ENCODE measurements at places on chromosomes 1 and 21.
A peak's percentile ranks its signal among the peaks of the same experiment; 100 is the strongest.

- no peak for DNase-seq
Observed at GRCh38 chr1:186046437-186047211, 312.4 kb downstream of the HMCN1 start.

DNA sequence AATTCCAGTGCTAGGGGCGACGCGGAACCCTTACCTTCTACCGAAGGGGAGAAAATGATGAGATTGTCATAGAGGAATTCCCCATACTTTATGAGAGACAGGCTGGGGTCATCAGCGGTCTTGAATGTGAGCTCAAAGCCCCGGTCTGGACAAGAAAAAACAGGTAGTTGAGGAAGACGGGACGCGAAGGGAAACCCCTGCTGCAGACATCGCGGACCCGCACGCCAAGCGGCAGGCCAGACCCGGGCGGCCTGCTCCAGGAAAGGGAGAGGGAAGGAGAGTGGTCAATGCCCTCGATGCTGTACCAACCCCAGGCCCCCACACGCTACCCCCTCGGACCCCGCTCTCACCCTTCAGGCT is 342 bp downstream of the DDOST start:
- no peak for DNase-seq

- no peak for DNase-seq
Observed at GRCh38 chr1:239810061-239810481, 281.6 kb upstream of the FMN2 start.

DNA sequence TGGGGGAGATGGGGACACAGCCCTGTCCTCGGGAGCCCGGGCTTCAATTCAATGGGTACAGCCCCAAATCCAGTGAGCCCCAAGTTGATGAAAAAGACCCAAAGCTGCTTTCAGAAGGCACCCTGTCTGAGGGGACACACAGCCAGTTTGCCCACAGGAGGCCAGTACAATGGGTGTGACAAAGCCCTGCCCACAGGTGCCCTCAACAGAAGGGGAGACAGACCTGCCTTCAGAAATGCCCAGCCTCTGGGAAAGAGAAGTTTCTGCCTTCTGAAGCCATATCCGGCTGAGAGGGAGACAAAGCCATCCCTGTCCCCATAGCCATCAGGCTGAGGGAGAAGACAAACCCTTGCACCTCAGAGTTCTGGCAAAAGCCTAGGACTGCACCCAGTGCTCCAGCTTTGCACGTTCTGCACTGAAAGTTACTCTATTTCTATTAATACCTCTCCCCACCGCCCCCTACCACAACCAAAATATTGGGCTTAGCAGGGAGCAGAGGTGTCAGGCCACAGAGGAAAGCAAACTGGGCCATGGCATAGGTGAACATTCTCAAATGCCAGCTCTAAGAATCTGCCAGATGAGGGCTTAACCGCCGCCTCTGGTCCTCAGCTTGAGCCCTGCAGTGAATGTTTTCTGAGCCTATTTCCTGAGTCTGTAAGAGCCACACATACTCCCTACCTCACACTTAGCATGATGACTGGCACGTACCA is 18.0 kb upstream of the PTAFR start:
- DNase-seq = no peak

DNA sequence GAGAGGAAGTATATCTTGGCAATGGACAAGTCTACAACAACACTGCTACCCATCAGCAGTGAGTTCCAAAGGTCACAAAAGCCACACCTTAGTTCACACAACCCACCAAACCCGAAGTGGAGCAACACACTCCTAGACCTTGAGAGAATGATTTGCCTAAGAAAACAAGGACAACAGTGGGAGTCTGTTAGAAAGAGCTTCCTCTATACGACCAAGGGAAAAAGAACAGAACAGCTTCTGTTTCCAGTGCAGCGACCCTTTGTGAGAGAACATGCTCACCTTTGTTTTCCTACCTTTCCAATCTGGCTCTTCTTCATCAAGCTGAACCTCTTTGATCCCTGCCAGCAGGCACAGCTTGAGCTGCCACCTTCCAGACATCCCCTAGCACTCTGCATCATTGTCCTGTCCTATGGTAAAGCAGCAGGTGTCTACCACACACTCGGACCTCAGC is 56.7 kb upstream of the PALMD start:
- DNase-seq = no peak

DNA sequence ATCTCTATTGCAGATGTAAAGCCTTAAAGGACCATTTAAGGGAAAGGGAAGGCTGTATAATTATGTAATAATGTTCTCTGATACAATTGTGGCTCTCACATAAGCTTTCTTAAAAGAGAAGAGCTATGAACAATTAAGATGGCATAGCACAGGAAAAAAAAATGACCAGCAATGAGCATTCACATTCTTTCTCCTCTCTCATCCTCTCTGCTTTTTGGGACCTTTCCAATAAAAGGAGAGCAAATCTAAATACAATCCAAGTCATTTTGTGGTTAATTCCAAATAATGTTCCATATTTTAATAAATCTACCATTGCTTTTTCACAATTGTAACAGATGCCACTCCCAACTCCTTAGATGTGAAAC is 23.5 kb downstream of the SMYD3 start:
- no peak for DNase-seq

DNA sequence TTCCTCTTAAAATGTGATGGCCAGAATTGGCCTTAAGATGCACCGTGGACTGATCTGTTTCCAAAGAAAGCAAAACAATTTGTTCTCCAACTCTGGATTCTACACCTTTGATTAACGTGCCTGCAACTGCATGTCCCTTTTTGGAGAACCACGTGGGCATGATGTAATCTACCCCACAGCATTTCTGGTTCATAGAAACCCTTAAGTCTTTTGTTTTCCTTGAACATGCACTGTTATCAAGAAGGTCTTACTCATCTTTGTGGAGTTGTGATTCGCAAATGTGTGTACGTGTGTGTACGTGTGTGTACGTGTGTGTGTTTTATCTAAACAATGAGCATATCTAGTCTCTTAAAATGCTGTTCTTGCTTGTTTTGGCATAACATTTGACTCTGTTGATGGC is 57.8 kb downstream of the LPAR3 start:
- no peak for DNase-seq

DNA sequence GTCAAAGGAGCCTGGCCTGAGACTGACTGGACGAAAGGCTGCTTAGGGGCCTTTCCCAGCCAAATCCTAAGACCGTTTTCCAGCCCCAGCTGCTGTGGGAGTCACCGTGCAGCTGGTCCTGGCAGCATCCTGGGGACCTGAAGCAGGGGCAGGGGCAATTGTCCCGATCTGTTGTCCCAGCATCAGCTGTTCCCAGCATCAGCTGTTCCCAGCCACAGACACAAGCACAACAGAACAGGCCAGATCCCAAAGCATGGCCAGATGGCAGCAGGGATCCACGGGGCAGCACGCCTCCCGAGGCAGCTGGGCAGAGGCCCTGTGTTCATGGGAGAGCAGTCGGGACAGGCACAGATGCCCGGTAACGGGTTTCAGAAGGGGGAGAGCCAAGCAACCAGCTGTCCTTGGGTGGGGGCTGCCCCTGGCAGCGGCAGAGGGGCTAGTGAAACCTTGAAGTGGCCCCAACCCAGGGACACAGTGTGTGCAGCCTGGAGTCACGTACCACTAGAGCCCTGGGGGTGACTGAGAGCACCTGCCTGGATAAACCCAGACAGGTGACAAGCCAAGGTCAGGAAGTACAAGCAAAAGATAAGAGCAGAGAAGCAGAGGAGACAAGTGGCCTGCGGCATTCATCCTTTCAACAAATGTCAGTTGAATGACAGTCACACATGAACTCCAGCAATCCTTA is 13.3 kb downstream of the CELA2B start:
- no peak for DNase-seq

- DNase-seq = no peak
Observed at GRCh38 chr1:55696181-55696754, 481.1 kb upstream of the USP24 start.

DNA sequence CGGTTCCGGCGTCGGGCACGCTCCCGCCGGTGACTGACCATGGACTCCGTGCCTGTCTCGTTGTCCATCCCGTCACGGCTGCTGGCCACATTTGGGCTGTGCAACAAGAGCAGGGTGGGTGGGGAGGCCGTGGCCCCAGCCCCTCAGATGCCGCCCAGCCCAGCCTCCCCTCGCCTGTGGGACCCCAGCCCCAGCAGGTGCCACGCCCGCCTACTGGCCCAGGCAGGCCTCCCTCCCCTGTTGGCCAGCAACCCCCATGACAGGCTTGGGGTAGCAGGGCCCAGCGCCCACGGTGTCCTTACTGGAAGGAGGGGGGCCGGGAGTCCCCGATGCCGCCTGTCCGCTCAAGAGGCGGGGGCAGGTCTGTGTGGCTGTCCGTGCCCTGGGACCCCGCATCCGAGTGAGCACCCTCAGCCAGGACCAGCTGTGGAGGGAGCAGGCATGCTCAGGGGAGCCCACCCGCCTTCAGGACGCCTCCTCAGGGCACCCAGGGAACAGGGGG is 7.1 kb downstream of the DVL1 start:
- no peak for DNase-seq

DNA sequence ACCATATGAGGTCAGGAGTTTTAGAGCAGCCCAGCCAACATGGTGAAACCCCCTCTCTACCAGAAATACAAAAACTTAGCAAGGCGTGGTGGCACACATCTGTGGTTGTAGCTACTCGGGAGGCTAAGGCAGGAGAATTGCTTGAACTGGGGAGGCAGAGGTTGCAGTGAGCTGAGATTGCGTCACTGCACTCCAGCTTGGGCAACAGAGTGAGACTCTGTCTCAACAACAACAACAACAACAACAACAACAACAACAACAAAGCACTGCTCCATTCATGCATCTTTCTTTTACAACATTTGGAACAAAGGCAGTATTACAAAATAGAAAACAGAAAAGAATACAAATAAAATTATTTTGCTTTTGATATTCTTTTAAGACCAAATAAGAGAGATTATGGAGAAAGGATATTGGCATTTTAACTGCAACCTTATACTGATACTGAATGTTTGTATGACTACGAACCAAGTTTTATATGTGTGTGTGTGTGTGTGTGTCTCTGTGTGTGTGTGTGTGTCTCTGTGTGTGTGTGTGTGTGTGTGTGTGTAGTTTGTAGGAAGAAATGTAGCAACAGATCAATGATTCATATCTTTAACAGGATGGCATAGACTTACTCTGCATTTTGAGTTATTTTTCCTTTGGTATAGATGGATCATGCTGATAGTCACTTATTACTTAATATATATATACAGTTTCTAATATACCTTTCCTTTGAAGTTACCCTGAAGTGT is 24.6 kb downstream of the ATF6 start:
- no peak for DNase-seq

GRCh38 chr1:205012391-205013140 is 30.4 kb upstream of the CNTN2 start:
- DNase-seq = no peak

DNA sequence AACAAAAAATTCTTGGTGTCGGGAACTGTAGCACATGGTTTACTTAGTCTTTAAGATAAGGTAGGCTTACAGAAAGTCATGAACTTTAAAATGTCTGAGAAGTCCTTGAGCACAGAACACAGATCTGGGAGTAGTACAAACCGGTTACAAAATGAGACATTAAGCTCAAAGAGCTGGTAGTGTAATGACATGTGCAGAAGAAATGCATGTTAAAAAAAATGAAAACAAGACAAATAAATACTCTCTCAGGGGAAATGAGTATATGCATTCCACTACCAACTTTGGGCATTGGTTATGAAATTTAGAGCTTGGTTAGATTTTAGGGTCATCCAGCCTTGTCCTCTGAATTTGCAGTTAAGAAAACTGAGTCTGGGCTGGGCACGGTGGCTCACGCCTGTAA is 91.5 kb upstream of the F3 start:
- DNase-seq = no peak

GRCh38 chr1:58573705-58574591 is 3.1 kb downstream of the TACSTD2 start:
- DNase-seq = peak; percentile 22

- DNase-seq = no peak
Observed at GRCh38 chr1:231021540-231022031, 18.5 kb downstream of the FAM89A start.

GRCh38 chr1:94538243-94538827 is 3.2 kb downstream of the F3 start:
- DNase-seq = no peak

DNA sequence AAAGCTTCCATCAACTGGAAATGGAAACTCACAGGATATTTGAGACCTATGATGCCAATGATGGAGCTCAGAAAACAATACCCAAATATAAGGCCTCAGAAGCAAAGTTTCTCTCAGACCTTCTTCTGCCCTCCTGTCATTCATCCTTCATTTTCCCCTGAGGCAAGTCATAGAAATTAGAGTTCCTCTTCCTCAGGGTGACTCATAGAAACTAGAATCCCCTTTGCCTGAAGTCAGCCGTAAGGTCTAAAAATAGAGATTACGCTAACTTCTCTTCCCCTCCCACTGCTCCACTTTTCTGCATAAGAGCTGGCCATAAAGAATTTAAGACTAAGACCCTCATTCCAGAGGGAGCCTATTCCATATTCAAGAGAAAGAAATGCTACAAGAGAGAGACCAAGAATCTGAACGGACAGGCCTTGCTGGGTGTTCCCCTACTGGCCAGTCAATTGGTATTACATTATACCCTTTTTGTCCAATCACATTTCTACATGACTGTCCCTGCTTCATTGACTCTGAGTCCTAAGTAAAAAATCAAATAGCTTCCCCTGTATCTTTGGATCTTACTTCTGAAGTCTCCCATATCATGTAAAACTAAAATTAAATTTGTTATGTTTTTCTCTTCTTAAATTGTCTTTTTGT is 994.9 kb downstream of the ADGRL2 start:
- no peak for DNase-seq

DNA sequence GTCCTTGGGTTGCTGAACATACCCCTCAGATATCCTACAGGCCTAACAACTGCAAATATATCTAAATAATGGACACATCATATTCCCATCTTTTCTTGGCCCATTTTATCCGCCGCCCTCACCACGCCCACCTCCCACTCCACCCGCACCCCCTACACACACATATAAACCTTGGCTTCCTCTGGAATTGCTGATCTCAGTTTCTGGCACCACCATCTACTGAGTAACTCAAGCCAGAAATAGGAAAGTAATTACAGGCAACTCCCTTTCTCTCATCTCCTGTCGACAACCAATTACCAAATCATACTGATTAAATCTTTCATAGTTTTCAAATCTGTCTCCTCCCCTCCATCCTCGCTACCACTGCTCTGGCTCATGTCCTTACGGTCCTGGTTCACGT is 4.7 kb downstream of the RGS8 start:
- DNase-seq = no peak

DNA sequence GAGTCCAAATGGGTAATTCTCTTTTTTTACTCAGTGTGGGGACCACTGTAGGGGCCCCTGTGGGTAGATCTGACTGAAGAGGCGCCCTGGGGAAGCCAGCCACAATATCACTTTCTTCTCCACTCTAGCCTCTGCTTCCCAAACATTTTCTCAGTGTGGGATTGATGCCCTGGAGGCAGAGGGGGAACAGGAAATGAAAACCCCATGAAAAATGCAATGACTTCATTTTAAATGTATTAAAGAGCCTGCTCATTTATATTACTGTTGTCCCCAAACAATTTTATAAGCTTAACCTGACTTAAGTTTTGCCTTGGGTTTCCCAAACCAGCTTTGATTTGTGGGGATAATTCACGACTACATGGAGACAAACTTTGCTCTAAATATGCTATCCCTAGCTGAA is 181.9 kb downstream of the C1orf94 start:
- DNase-seq = no peak

GRCh38 chr1:53662169-53662568 is 76.8 kb downstream of the GLIS1 start:
- DNase-seq = no peak

- DNase-seq = no peak
Observed at GRCh38 chr21:24395320-24395923, 1211.9 kb downstream of the MRPL39 start.

- no peak for DNase-seq
Observed at GRCh38 chr1:200588698-200589097, 31.9 kb downstream of the KIF14 start.

Data from stimulated activated CD4-positive, alpha-beta T cell treated with anti-CD3 and anti-CD28 coated beads, Interleukin-2, amount 100 ng/mL, for 4 hours (primary cell).